ENCODE measurements at places on chromosomes 2 and 18.

GRCh38 chr2:99380376-99381010, 43.3 kb downstream of the EIF5B start:
- no peak for DNase-seq
- no peak overlapping the region for H3K4me3 ChIP-seq
- H3K27ac ChIP-seq = no peak overlapping the region
- no peaks in the 10 kb centered on the region for H3K4me1 ChIP-seq

DNA sequence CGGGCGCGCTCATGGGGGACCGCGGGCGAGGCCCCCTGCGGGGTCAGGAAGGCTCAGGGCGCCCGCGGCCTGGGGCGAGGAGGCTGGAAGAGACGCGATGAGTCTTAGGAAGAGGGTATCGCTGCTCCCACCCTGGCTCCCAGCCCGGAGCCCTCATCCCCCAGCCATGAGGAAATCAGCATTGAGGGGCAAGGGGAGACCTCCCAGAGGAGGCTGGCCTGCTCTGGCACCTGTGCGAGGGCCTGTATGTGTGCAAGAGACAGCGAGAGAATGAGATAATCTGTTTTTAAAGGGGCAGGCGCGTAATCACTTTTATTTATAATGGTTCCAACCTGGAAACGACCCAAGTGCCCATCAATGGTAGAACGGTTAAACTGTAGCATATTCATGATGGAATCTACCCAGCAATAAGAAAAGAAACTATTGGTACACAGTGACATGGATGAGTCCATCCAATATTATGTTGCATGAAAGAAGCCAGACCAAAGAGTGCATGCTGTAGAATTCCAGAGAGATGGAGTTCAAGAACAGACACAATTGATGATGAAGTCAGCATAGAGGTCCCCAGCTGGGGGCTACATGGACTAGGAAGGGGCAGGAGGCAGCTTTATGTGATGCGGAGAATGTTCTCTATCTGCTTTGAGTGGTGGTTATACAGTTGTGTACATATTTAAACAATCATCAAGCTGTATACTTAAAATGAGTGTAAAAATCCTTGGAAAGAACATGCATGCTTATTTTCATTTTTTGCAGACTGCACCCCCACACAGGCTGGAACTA, 14.4 kb downstream of the FBXO41 start:
- H3K36me3 ChIP-seq = no peaks in the 10 kb centered on the region
- peaks cover 4% of the 10 kb centered on the region for H3K4me1 ChIP-seq
- no peak overlapping the region for H3K4me3 ChIP-seq
- no peak for DNase-seq
- H3K27me3 ChIP-seq = no peaks in the 10 kb centered on the region

DNA sequence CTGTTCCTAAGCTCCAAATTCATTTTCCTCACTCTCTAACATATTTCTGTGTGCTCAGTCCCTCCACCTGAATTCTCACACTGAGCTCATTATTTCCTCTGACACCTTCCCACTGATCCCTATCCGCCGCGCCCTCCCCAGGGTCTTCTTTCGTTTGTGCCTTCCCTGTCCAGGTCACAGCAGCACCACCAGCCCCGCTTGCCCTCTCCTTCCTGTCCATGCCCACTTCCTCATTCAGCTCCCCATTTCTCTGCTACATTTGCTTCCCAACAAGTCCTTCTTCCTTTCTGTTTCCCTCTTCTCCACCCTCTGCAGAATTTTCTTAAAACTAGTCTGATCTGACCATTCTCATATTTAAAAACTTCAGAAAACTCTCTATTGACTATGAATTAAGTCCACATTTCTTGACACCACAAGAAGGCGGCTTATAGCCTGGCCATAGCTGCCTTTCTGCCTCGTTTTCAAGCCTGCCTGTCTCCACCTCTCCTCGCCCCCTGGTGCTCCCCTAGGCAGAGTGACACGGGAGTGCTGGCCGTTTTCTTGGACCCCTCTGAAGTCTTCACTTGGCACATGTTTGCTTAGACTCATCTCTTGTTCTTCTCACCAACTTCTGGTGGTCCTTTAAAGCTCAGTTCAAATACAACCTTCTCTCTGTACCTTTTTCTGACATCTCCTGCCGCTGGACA, 138.7 kb upstream of the BOD1L2 start:
- H3K27ac ChIP-seq = no peak overlapping the region
- no peaks in the 10 kb centered on the region for H3K27me3 ChIP-seq
- peaks cover 22% of the 10 kb centered on the region for H3K4me1 ChIP-seq

DNA sequence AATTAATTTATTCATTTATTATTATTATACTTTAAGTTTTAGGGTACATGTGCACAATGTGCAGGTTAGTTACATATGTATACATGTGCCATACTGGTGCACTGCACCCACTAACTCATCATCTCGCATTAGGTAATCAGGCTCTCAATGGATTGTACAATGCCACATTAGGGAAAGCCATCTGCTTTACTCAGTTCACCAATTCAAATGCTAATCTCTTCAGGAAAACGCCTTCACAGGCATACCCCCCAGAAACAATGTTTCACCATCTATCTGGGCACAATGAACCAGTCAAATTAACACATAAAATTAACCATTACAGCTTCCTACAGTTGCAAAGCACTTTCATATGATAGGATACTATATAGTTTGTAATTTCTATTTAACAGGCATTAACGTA, 84.8 kb upstream of the DNAJC10 start:
- no peak overlapping the region for H3K4me3 ChIP-seq
- DNase-seq = no peak
- no peaks in the 10 kb centered on the region for H3K36me3 ChIP-seq
- no peaks in the 10 kb centered on the region for H3K27me3 ChIP-seq
- H3K4me1 ChIP-seq = no peaks in the 10 kb centered on the region
- H3K27ac ChIP-seq = no peak overlapping the region

- H3K27me3 ChIP-seq = no peaks in the 10 kb centered on the region
- no peaks in the 10 kb centered on the region for H3K4me1 ChIP-seq
- H3K27ac ChIP-seq = no peak overlapping the region
- H3K36me3 ChIP-seq = peaks cover 8% of the 10 kb centered on the region
- H3K4me3 ChIP-seq = no peak overlapping the region
These were observed 24.0 kb downstream of the IMMT start for GRCh38 chr2:86171295-86171694.

DNA sequence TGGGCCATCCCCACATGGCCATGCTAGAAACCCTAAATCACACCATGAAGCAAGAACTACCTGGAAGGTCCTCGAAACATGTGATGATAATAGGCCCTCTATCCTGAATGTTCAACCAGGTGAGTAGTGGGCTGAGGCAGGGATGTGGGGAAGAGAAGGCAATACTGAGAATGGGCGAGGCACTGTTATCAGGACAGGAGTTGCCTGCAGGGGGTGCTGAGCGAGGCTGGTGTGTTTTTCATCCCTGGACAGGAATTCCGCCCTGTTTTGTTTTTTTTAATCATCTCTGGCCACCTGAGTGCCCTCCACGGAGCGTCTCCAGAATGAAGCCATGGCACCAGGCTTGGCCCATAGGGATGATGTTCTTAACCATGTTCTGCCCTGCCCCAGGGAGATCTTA, 103.0 kb upstream of the SOX11 start:
- H3K27me3 ChIP-seq = no peaks in the 10 kb centered on the region
- no peaks in the 10 kb centered on the region for H3K4me1 ChIP-seq
- H3K36me3 ChIP-seq = no peaks in the 10 kb centered on the region
- no peak overlapping the region for H3K27ac ChIP-seq
- H3K4me3 ChIP-seq = no peak overlapping the region
- DNase-seq = no peak

- no peak for DNase-seq
- H3K36me3 ChIP-seq = no peaks in the 10 kb centered on the region
- no peak overlapping the region for H3K4me3 ChIP-seq
- H3K27ac ChIP-seq = no peak overlapping the region
- H3K27me3 ChIP-seq = no peaks in the 10 kb centered on the region
These were observed 30.9 kb downstream of the RTP5 start for GRCh38 chr2:241900251-241901017.

Measured in thoracic aorta (tissue), 2 donors.